Stimulated activated naive CD8-positive, alpha-beta T cell treated with anti-CD3 and anti-CD28 coated beads, Interleukin-15, Interleukin-2, amounts not matched to agents 100 U/mL and 50 U/mL, for 24 hours (primary cell): ENCODE measurements at places on chromosomes 5 and 9.

DNA sequence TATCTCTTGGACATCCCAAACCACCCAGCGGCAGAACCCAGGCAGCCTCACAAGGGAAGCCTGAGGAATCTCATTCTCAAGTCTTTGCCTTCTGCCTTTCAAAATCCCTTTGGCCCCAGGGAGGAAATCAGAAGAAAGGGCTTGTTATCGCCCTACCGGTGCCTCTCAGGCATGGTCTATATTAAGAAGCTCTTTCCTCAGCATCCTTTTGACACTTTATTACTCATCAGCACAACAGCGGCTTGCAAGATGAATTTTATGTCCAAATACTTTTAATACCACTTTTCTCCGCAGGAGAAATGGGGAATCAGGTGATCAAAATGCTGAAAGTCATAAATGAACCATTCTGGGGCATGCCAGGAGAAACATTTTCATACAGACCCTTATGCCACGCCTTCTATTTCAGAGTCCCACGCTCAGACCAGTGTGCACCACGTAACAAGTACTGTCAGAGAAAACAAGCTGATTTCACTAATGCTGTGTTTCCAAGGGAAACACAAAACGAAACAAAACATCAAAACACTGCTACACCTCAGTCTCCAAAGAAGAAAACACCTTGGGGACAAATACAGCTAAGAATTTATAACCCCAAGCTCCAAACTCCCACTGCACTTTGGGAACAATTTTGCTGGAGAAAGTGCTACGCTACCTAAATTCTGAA, 30.0 kb downstream of the RAPGEF1 start:
- no peak for DNase-seq

DNA sequence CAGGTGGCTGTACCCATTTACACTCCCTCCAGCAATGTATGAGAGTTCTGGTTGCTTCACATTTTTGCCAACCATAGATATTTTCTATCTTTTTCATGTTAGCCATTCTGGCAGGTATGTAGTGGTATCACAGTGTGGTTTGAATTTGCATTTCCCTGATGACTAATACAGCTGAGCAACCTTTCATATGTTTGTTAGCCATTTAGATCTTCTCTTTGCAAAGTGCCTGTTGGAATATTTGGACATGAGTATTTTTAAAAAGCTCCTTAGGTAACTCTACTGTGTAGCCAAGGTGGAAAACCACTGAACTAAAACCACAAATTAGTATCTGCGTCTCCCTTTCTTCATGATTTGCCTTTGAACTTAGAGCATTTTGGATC, 31.9 kb downstream of the IRF1 start:
- DNase-seq, result no peak

DNA sequence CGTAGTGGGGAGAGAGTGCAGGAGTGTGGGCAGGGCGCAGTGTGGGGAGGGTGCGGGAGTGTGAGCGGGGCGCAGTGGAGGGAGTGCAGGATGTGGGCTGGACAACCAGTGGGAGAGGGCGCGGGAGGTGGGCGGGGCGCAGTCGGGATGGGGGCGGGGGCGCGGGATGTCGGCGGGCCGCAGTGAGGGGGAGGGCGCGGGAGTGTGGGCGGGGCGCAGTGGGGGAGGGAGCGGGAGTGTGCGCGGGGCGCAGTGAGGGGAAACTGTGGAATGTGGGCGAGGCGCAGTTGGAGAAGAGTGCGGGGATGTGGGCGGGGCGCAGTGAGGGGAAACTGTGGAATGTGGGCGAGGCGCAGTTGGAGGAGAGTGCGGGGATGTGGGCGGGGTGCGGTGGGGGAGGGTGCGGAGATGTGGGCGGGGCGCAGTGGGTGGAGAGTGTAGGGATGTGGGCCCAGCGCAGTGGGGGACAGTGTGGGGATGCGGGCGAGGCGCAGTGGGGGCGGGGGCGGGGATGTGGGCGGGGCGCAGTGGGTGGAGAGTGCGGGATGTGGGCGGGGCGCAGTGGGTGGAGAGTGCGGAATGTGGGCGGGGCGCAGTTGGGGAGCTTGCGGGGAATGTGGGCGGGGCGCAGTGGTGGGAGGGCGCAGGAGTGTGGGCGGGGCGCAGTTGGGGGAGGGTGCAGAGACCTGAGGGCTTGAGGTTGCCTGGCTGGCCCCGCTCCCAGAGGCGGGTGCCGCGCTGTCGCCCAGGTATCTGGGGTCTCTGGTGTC, at the start of gene NXNL2:
Gene NXNL2 (plus strand): TSS at position 723 of the 770 bp plus-strand sequence. CDS start 257 bp downstream, outside the sequence.
- peak; percentile 44 for DNase-seq

DNA sequence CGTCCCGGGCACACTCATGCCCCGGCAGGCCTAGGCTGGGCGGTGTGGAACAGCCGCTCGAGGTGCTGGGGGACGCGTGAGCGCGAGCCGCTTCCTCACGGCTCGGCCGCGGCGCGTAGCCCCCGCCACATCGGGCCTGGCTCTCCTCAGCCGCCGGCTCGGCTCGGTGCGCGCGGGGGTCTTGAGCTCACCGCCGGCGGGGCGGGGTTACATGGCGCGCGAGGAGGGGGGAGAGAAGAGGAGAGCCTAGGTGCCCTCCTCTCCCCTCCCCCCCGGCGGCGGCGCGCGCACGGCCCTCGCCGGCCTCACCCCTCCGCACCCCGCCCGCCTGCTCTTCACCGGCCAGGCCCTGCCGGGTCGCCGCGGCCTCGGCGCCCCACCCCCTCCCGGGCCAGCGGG, 7.7 kb downstream of the RANBP6 start:
- peak; percentile 83 for DNase-seq

DNA sequence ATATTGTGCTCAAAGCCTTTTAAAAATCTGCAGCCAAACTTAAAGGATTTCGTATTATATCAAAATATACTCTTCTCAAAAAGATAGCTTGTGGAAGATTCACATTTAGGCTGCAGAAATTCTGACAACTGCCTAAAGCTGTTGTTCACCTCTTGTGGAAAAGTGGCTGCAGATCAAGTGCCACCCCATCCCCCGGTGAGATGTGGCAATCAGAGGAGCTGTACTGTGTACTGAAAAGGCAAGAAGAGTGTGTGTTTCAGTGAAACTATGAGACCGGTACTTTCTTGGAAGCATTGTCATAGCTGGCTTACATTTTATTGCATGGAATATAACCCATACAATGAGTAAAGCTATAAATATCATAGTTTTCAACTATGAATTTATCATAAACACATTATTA, 64.3 kb downstream of the CDH18 start:
- DNase-seq, result no peak

GRCh38 chr9:100637787-100638186, 59.9 kb downstream of the CAVIN4 start:
- no peak for DNase-seq

- no peak for DNase-seq
These were observed 6.6 kb downstream of the PFDN1 start for GRCh38 chr5:140296289-140296688.

GRCh38 chr5:1876660-1877064, 6.1 kb downstream of the IRX4 start:
- no peak for DNase-seq

DNA sequence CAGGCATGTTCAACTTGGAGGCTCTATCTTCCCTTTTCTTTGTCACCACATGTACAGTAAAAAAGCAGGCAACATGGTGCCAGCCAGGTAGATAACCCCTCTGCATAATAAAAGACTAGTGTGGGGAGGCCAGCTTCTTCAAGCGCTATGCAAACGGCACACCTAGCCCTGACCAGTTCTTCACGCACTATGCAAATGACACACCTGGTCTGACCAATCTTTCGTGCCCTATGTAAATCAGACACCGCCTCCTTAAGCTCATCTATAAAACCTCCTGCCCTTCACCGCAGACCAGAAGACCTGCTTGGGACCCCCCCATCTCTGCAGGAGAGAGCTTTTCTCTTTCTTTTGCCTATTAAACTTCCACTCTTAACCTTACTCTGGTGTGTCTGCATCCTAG, 28.1 kb upstream of the UGCG start:
- no peak for DNase-seq

DNA sequence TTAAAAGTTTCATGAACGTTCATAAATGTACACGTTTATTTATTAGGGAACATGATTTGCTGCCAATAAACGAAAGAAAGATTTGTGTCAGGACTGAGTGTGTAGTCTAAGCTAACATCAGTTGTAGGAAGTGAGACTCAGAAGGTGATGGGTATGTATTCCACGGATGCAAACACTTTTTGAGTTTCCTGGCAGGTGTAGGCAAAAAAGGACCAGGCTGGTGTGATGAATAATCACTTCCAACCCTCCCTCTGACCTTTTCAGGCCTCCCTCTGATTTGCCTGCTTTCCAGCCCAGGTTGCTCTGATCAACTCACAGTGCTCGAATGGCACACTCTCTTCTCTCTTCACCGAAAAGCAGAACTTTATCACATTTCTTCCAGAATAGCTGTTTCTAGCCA, 51.8 kb downstream of the BASP1 start:
- DNase-seq, result no peak

DNA sequence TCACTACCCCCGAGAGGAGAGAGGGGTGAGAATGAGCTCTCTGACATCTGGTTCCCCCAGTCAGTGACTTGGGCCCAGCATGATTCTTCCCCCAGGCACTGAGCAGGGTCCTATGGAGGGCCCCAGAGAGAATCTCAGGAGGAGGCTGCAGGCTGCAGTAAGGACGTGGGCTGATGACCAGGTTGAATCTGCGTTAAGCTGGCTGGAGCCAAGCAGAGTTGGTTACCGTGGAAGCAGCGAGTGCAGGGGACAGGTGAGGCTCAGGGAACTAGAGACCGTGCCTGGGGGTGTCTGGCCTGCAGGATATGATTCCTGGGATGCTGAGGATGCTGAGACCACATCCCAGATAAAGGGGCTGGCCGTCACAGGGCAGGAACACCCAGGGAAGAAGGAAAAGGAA, 314.3 kb upstream of the IRX1 start:
- DNase-seq, result no peak

DNA sequence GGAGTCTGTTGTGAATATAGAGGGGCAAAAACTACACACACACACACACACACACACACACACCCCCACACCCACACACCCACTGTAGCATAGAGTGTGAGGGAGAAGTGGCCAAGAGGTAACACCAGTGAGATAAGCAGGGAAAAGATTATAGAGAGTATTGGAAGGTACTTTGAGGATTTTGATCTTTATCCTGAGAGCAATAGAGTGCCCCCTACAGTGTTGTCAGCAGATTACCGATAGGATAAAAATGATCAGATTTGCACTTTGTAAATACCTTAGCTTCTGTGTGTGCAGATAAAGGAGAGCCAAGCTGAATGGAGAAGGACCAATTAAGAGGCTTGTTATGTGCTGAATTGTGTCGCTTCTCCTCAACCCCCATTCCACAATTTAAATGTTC, 32.3 kb downstream of the ERCC6L2 start:
- DNase-seq, result no peak

DNA sequence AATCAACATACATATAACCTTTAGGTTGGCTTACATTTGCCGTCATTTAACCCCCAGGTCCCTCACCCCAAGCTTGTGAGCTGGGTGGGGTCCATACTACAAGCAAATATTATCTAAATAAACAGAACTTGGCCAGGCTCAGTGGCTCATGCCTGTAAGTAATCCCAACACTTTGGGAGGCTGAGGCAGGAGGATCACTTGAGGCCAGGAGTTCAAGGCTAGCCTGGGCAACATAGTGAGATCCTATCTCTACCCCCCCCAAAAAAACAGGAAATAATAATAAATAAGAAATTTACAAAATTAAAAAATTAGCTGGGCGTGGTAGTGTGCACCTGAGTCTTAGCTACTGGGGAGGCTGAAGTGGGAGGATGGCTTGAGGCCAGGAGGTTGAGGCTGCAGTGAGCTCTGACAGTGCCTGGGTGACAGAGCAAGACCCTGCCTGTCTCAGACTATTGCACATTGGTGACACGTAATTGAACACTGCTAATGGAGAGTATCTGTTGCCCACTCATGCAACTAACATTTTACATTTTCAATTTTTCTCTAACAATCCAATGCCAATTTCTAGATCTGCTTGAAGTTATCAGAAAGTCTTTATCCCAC, 18.9 kb downstream of the FNBP1 start:
- DNase-seq, result peak; percentile 7
